ENCODE measurements at places on chromosomes 3 and 15. TPM values are rescaled to one million over a fixed set of nuclear protein-coding genes. Genes with fewer than 3 reads are reported as not detected.

Gene HYAL3
- total RNA-seq: 13.0 TPM

Gene CHRFAM7A
- 0.73 TPM for total RNA-seq

- no peaks in the 10 kb centered on the region for H3K4me1 ChIP-seq
- H3K27ac ChIP-seq: no peak overlapping the region
- H3K4me3 ChIP-seq: no peak overlapping the region
- DNase-seq: no peak
These were observed 278.5 kb upstream of the RASGRP1 start for GRCh38 chr15:38843051-38843501.

- peak; percentile 85 for DNase-seq
- H3K27ac ChIP-seq: peak overlapping the region; percentile 83
- H3K4me1 ChIP-seq: peaks cover 50% of the 10 kb centered on the region
- H3K36me3 ChIP-seq: peaks cover 44% of the 10 kb centered on the region
- H3K27me3 ChIP-seq: no peaks in the 10 kb centered on the region
These were observed 1.5 kb downstream of the ARHGEF3 start for GRCh38 chr3:56800130-56800831.

DNA sequence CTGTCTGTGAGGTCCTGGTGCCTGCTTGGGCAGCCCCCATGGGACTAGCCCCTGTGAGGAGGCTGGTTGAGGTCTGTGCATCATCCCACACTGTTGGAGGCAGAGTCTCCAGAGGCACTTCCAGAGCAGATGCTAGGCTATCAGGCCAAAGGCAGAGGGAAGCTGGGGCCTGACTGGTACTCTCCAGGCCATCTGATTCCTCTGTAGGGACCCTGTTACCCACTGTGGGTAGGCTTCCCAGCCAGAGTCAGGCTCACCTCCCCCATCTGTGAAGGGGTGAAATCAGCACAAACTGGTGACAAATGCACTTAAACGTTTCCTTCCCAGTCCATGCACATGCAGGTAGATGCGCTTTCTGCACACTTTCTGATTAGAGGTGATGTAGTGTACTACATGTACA lies 212.6 kb upstream of the TOPAZ1 start:
- H3K27ac ChIP-seq: no peak overlapping the region
- H3K4me1 ChIP-seq: no peaks in the 10 kb centered on the region
- H3K4me3 ChIP-seq: no peak overlapping the region
- peaks cover 55% of the 10 kb centered on the region for H3K27me3 ChIP-seq
- DNase-seq: no peak
